HuH-7 (cell line): ENCODE measurements at places on chromosomes 12 and 14.

- no peak for DNase-seq
Measured at GRCh38 chr12:47942614-47943225, 20.7 kb upstream of the TMEM106C start.

GRCh38 chr14:73269729-73270531, 32.6 kb downstream of the PAPLN start:
- no peak for DNase-seq

DNA sequence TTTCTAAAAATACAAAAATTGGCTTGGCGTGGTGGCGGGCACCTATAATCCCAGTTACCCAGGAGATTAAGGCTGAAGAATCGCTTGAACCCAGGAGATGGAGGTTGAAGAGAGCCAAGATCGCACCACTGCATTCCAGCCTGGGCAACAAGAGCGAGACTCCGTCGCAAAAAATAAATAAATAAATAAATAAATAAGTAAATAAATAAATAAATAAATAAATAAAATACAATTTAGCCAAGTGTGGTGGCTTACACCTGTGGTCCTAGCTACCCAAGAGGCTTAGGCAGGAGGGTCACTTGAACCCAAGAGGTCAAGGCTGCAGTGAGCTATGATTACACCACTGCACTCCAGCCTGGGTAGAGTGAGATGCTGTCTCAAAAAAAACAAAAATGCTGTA, 26.5 kb upstream of the SPTSSA start:
- DNase-seq: no peak

DNA sequence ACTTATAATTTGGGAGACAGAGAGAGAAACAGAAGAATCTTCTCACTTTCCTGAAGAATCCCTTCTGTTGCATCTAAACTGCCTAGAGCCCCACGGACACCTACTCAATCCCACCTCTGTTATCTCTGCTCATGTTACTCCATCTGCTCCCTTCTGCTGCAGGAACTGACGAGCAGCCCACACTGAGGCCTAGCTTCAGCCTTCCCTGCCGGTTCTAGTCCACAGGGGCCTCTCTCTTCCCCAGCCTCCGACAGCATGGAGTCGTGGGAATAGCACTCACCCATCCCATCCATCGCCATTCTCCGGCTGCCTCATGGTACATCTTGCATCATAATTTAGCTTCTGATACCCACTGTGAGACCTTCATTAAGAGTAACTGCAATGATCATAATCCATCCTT, 4.0 kb downstream of the RAB15 start:
- DNase-seq: no peak

DNA sequence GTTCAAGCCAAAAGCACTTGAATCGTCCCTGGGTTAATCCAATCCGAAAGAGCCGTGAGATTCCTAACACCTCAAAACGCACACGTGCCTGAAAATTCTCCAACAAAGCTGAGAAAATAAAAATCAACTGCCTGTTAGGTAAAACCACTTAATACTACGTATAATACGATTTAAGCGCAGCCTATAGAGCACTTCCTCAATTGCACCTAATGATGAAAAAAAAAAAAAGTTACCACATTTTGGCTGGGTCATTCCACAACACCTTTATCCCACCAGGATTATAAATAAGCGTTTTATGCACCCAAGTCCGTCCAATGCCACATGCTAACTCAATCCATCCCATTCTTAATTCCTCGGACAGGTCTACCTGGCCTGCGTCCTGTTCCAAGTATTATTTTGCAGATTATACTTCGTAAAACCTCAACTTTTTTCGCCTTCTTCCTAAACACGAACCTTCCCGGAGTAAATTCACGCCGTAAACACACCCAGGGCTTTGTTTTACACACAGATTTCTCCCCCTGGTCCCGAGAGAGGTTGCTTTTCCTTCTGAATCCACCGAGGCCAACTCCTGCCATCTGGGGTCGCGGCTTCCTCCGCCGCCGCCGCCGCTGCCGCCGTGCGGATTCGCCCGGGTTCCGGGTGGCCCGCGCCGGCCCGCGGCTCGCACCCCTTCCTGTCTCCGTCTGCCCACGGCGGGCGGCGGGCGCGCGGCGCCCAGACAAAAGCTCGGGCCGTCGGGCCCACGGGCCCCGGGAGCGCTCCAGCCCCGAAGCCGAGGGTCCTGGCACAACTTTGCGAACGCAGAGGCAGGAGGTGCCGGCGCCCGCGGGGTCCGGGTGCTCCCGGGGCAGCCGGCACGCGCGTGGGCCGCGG, 66.2 kb downstream of the RNF34 start:
- no peak for DNase-seq

GRCh38 chr14:35985474-35986218, 159.5 kb downstream of the BRMS1L start:
- no peak for DNase-seq

DNA sequence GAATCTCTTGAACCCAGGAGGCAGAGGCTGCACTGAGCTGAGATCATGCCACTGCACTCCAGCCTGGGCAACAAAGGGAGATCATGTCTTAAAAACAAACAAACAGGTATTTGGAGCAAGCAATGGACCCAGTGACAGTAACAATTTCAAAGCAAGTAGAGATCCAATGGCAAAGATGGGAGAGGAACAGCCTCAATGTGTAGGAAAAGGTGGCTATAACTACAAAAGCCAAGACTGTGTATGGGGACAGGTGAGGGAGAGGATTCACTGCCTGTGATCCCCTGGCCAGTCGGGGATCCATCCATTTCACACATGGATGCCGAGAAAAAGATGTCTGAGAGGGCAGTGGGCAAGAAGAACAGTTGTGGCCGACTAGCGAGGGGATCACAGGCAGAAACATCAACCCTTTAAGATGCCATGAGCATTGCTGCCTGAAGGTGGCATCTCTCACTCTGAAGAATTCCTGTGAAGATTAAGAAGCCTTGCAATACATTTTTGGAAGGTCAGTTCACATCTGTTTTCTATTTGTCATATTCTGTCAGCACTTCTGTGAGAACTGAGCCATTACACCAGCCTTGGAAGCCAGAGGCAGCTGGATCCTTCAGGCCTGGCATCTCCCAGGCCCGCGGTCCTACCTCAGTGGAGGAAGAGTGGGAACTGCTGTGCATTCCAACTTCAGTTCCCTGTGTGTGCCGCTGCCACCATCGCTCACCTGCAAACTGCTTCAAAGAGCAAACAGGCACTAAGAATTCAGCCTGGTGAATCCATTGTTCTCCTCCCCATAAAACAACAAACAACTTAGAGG, 54.5 kb upstream of the FRS2 start:
- peak; percentile 51 for DNase-seq

DNA sequence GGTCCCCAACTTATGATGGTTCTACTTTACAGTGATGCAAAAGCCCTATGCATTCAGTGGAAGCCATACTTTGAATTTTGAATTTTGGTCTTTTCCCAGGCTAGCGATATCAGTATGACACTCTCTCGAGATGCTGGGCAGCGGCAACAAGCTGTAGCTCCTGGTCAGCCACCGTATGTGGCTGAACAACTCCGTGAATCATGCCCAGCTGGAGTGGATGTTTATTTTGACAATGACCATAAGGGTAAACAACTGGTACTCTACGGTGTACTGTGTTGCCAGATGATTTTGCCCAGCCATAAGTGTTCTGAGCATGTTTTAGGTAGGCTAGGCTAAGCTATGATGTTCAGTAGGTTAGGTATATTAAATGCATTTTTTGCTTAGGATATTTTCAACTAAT, 8.2 kb upstream of the ZNF410 start:
- no peak for DNase-seq

- no peak for DNase-seq
Measured at GRCh38 chr14:52059649-52060048, 9.2 kb downstream of the NID2 start.

DNA sequence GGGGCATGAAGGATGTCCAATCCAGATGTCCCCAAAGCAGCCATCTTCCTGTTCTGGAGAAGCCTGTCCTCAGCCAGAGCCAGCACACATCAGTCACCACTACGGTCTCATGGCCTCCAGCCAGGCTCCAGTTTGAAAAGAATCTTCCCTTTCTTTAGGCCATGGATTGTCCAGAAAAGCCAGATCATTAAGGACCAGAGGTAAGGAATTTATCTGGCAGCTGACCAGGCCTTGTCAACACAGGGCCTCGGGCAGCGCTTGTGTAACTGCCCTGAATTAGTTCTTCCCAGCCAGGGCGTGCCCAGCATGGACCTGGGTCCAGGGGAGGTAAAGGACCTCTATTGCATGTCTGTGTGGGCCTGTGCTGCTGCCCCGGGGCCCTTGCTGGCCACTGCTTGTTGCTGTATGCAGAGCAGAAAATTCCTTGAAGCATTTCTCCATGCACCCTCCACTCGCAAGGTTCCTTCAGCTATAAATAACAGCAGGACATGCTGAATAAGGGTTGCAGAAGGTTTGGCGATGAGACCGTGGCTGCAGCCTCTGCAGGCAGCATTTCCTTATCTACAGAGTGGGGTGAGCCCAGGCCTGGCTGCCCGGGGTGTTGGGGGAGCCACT, 21.7 kb upstream of the VPS37B start:
- peak; percentile 63 for DNase-seq

GRCh38 chr12:15350643-15351042, 28.3 kb downstream of the PTPRO start:
- no peak for DNase-seq

- DNase-seq: no peak
Measured at GRCh38 chr12:40313928-40314327, 89.1 kb downstream of the LRRK2 start.

DNA sequence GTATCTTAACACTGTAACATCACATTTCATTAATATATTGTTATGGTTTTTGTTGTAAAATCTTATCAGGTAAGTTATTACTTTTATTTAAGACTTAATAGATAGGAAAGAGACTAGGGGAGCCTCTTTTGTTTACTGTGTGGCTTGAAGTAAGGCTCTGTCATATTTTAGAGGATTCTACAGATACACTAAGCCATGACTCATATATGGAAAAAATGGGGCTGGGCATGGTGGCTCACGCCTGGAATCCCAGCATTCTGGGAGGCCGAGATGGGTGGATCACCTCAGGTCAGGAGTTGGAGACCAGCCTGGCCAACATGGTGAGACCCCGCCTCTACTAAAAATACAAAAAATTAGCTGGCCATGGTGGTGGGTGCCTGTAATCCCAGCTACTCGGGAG, 23.6 kb upstream of the NPFF start:
- DNase-seq: no peak

GRCh38 chr12:14988035-14988434, 15.2 kb downstream of the PDE6H start:
- DNase-seq: no peak

DNA sequence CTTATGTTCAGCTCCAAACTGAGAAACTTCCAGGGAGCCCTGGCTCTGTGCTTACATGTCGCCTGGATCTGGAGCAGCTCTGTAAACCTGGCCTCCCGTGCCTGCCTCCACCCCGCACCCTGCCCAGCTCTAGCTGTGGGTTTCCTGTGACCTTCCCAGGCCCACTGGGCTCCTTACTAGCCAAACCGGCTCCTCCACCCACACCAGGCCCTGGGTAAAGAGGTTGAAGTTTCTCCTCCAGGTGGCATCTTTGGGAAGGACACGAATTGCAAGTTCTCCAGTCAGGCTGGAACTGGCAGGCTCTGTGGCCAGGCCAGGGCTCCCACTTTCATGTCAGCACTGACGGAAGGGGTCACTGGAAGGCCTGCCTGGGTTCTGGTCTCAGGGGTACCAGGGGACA, 60.9 kb upstream of the ZFP36L1 start:
- DNase-seq: no peak

GRCh38 chr12:105067511-105068031, 16.7 kb downstream of the ALDH1L2 start:
- DNase-seq: no peak

- no peak for DNase-seq
Measured at GRCh38 chr14:50452296-50452695, 55.6 kb upstream of the CDKL1 start.

- DNase-seq: no peak
Measured at GRCh38 chr14:104898195-104898558, 26.5 kb upstream of the PLD4 start.

- DNase-seq: no peak
Measured at GRCh38 chr12:92290350-92290695, 144.7 kb upstream of the BTG1 start.

GRCh38 chr12:93766796-93767523, 89.8 kb downstream of the CRADD start:
- no peak for DNase-seq

- no peak for DNase-seq
Measured at GRCh38 chr12:95262808-95263207, 45.2 kb downstream of the VEZT start.

GRCh38 chr14:94998685-94999084, 158.6 kb downstream of the DICER1 start:
- DNase-seq: no peak

DNA sequence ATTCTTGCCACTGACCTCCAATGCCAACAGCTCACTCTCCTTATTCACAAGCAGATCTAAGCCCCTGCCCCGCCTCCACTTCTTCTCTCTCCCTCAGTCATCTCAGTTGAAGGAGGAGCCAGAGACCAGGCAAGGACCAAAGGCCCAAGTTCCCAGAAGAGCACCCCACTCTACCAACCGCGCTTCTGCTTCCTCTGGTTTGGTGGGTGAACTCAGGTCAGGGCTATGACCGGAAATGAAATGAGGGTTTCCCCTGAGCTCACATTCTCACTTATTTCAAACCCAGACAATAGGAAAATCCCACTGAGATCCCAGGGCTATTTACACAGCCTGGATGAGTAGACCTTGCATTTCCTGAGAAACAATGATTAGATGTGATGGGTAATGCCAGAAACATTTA, 9.9 kb downstream of the DPF3 start:
- no peak for DNase-seq

DNA sequence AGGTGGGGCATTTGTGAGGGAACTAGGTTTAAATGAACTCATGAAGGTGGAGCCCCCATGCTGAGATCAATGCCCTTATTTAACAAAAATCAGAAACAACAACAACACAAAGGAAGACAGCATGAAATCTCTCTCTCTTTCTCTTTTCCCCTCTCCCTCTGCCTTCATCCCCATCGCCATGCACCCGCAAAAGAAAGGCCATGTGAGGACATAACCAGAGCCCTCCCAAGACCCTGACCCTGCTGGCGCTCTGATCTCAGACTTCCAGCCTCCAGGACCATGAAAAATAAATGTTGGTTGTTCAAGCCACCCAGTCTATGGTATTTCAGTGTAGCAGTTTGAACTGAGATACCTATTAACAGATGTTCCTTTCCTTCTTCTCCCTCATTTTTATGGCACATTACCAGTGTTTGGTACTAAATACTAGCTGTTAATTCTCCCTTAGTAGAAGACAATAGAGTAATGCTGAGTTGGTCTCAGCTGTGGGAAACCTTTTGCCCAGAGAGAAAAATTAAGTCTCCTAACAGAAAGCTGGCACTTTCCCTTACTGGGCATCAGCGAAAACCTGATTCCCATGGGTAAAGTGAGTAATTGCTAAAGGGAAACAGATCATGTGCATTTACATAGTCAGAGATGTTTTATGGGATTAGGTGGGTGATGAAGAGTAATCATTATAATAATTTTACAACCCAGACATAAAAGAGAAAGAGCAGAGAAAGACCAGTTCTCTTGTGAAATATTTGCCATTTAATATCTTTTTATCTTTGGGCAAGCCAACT, 264.0 kb upstream of the PLEKHG7 start:
- DNase-seq: no peak

DNA sequence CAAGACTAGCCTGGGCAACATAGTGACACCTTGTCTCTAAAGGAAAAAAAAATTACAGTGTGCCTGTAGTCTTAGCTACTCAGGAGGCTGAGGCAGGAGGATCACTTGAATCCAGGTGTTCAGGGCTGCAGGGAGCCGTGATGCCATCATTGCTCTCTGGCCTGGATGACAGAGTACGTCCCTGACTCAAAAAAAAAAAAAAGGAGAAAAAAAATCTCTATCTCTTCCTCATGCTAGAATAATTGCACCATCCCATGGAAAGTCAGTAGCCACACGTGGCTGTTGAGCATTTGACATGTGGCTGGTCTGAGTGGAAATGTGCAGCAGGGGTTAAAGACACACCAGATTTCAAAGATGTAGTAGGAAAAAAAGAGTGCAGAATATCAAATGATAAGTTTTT, 3.8 kb downstream of the RILPL1 start:
- DNase-seq: no peak
